ENCODE measurements at places on chromosomes 4 and X.

DNA sequence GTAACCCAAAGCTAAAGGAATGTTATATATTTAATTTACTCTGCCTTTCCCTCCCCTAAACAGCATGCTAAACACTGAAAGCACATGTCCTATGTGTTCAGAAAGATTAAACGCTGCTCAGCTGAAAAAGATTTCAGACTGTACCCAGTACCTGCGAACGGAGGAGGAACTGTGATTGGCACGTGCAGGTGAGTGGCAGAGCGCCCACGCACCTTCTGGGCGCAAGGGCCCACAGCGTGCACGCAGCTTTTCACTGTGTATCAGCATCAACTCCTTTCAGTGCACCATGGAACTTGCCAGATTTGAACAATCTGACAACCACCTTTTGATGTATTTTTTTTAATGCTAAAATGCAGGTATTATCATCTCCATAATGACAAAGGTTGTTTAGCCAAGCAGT is 87.7 kb downstream of the RFC1 start:
- DNase-seq, result no peak

DNA sequence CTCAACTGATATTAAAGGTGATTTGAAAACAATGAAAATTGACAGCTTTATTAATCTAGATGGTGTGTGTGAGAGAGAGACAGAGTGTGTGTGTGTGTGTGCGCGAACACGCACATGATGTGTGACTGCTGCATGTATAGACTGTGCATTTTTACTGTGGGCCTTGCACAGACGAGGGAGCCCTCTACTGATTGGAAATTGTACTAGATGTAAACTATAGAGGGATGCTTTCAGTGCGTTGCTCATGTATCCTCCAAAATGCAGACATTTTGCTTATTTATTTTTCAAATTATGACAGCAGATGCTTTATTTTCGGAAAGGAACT is 168.4 kb upstream of the GK2 start:
- DNase-seq, result peak; percentile 15

DNA sequence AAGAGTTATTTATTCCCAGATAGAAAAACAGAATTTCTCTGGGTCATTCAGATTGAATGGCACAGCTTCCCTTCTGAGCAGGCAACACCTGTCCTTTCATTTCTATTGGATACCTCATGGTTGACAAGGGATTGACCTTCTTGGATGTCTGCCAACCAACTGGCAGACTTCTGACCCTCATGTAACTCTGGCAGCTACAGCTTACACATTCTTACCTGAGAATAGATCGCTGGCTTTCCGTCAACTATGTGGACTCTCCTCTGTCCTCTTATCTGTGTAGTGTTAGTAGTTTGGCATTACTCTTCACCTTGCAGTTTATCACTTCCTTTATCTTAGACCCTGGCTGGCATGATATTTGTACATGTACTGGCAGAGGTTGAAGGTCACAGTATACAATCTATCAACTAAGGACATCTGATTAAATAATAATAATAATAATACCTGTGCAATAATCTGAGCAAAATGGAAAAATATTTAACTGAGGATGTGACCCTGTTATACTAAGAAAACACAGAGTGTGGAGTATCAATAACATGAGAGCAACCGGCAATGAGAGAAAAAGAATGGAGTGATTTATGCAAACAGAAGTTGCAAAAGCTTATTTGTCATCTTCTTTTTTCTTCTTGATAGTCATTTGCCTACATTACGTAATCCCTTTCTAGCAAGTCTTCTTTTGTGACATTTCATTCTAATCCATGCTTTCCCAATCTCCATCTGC is 1118.2 kb downstream of the ARAP2 start:
- DNase-seq, result no peak

- no peak for DNase-seq
Observed at GRCh38 chr4:17511950-17512795, at the start of gene QDPR. Gene QDPR, minus strand, starts transcription at chr4:17512090. Its CDS starts 36 bp downstream, at chr4:17512054.

DNA sequence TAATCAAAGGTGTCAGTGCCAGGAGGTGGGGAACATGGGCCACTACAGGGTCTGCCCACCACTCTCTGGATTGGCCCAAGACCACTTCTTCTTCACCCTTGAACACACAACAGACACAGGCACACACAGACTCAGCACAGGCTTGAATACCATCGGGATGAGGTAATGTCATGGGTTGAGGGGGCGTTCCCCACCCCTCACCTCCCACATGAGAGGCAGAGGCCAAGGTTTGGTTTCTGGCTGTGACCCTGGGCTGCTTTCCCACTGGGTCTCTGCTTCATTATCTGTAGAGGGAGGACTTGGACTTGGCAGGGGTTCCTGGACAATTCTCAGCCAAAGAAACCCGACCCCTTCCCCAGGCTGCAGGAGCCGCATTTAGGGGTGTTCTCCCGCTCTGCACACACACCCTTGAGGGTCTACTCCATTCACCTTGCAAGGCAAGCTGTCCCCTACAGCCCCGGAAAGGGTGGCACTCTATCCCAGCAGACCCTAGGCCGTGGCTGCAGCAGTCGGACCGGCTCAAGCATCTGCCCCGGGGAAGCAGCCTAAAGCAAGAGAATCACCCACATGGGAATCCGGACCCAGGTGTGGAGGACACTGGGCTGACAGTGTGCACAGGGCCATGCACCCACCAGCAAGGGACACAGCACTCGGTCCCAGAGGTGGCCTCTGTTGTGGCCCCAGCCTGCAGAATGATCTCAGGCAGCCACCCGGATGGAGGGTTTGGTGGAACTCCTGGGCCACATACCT is 62.4 kb downstream of the TRMT44 start:
- no peak for DNase-seq

DNA sequence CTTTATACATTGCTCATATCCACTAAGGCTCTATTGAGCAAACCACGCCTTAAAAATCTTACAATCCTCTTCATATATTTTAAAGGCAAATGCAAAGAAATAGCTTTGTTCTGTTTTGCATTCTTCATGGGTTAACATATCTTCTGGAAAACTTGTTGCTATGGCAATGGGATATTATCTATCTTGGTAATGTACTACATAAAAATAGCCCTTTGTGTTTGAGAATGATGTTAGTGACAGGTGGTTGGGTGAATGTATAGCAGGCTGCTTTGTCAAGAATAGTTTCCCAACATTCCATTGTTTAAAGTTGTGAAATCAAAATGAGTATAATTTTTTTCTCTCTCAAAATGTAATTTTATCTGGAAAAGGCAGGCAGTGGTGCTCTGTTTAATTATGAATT is 16.8 kb downstream of the REPS2 start:
- no peak for DNase-seq

DNA sequence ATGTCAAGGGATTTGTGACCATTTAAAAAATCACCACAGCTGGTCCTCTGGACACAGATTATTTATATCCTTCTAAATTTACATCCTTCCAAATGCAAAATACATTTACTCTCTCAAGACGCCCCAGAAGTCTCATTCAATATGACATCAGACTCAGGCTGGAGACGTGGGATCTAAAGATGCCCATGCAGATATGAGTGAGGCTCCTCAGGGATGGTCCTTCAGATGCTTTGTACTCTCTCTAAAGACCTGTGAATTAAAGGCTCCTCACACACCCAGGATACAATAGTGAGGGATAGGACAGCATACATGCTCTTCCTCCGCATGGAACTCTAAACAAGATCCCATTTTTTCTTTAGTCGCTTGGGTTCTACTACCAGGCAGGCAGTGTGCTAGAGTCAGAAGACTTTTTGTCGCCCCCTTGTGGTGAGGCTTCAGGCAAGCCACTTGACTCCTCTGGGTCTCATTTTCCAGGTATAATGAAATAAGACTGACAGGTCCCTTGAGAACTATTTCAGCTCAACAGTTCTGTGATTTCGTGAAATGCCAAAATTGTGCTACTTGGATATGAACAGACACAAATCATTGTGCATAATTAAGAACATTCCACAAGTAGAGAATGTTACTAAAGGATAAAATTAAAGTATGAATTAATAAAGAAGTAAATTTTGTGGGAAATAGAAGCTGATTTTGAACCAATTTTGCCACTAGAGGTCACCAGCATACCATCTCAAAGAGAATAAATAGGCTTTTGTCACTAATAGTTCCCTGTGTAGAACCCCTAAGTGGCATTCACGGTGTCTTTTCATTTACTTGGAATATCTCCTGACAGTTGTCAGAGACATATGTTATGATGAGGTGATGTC is 13.7 kb upstream of the SCOC start:
- DNase-seq, result peak; percentile 76

GRCh38 chr4:41427306-41427882 is 110.6 kb upstream of the LIMCH1 start:
- no peak for DNase-seq

DNA sequence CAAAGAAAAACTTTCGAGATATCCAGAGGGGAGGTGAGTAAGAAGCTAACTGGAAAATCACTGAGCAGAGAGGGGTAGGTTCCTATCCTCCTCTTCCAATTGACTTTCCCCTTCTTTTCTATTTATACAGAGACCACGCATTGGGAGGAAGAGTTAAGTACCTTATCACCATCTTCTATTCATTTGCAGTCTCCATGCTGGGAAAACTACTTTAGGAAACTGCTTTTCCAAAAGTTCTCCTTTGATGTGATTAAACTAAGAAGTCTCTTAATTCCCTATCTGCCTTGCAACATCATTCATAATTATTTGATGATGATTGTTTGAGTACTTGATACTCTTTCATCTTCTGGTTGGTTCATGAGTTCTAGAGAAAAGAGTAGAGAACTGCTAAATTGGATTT is 306.6 kb downstream of the PPP3CA start:
- DNase-seq, result no peak

DNA sequence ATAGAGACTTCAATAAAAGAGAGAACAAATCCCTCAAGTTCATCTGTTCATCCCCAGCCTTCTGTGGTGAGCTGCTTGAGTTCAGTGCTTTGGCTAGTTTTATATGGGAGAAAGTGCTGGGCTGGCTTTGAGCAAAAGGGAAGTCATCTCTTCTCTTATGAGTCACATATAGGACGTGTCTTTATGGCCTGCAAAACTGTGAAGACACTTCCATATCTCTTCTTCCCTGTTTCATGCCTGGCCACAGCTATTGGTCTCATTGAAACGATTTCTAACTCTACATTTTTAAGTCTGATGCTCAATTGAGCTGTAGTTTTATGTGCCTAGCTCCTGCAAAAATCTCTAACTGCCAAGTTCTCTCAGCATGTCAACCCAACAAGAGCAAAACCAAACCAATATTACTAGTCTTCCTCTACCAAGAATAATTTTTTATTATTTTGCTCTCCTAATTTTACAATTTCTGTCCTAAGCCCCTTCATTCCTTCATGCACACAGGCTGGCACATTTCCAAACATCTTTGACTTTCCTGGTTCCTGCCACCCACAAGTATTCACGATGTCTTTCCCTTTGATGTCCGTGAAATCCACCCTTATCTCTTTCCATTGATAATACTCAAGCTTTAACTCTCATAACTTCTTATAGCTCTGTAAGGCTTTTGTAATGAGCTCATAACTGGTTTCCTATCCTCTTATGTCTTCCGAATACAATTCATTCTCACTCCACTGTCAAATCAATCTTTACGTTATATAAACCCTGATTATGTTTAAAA is 165.3 kb downstream of the BTC start:
- no peak for DNase-seq

DNA sequence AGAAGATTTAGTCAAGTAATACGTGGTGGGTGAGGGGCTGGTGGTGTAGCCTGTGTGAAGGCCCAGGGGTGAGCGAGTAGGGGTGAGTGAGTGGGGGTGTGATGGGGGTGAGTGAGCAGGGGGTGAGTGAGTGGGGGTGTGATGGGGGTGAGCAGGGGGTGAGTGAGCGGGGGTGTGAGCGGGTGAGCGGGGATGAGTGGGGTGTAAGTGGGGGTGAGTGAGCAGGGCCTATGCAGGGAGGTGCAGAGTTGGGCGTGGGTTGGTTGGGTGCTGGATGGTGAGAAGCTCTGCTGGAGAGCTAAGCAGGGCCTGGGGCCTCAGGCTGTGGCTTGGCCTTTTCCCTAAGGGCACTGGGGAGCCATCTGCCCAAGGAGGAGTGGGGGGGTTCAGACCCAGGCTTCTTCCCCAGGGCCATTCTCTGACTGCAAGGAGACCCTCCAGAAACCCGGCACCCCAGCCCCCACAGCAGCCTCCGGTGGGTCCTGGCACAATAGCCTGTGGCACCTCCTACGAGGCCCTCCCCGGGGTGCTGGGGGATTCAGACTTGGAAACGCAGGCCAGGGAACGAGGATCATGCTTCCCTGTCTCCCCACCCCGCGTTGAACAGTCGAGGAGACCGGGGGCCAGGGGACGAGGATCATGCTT is 30.4 kb downstream of the SH3TC1 start:
- DNase-seq, result no peak

DNA sequence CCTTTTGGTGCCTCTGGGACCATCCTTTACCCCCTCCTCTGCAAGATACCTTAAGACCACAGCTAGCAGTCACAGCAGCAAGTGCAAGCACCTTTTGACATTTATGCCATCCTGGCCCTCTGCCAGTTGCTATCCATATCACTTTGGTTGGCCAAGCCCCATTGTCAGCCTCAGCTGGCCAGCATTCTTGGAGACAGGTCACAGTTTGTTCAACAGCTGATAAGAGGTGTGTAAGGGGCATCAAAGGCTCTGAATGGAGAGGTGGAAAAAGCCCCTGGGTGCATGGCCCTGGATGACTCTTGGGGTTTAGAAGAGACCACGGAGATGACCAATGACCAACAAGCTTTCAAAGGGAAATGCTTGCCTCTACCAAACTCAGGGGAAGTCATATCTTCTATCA is 133.6 kb upstream of the MAMLD1 start:
- no peak for DNase-seq

DNA sequence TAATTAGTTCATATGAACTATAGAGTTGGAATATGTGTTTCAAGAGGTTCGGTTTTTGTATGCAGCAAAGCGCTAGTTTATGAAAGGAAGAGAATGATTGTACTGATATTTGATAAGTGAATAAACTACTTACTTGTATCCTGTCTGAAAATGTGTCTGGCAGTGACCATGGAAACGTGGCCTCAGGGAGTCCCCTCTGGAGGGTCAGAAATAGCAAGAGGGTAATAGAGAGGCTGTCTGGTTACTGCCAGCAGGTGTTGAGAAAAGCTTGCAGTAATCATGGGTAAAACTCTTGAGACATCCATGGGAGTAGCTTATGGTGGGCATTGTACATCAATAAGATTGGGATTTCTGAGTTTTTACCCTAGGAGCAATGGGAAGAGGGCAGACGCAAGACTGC is 77.1 kb downstream of the DCLK2 start:
- DNase-seq, result no peak

DNA sequence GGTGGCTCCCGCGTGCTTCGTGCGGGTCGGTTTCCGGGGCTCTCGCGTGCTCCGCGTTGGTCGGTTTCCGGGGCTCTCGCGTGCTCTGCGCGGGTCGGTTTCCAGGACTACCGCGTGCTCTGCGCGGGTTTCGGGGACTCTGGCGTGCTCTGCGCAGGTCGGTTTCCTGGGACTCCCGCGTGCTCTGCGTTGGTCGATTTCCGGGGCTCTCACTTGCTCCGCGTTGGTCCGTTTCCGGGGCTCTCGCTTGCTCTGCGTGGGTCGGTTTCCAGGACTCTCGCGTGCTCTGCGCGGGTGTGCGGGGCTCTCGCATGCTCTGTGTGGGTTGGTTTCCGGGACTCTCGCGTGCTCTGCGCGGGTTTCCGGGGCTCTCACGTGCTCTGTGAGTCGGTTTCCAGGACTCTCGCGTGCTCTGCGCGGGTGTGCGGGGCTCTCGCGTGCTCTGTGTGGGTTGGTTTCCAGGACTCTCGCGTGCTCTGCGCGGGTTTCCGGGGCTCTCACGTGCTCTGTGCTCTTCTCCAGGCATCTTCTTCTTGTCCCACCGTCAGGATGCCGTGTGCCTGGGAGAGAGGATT is 109.9 kb upstream of the LRPAP1 start:
- DNase-seq, result no peak

- no peak for DNase-seq
Observed at GRCh38 chr4:183571350-183571941, 66.6 kb downstream of the ING2 start.

Data from astrocyte of the cerebellum (primary cell).